ENCODE measurements at places on chromosomes 13 and 19.

DNA sequence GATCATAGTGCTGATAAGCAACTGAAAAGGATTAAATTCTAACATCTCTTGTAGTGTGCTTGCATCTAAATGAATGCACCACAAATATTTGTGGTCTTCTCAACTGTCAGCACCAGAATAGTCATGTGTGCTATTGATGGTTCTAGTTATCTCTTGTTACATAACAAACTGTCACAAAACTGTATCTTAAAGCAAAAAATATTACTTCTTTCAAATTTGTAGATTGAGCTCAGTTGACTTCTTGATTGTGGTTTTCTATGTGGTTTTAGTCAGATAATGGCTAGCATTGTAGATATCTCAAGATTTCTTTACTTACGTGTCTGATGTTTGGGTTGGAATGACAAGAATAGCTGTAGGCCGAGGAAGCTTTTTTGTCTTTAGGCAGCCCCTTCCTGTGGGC lies 431.3 kb downstream of the SLITRK6 start:
- no peak for DNase-seq

DNA sequence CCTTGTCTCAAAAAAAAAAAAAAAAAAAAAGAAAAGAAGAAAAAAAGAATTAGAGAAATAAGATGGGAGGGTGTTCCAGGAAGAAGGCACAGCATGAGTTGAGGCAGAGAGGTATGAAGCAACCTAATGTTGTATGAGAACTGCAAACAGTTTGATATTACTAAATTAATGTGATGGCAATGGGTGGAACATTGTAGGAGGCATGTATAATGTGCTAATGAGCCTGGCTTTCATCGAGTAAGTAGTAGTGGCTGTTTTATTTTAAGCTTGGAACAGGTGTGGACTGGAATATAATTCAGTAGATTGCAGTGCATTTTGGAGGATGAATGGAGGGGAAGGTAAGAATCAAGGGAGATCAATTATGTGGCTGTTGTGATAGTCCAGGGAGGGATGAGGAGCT lies 156.1 kb downstream of the MTUS2 start:
- no peak for DNase-seq

DNA sequence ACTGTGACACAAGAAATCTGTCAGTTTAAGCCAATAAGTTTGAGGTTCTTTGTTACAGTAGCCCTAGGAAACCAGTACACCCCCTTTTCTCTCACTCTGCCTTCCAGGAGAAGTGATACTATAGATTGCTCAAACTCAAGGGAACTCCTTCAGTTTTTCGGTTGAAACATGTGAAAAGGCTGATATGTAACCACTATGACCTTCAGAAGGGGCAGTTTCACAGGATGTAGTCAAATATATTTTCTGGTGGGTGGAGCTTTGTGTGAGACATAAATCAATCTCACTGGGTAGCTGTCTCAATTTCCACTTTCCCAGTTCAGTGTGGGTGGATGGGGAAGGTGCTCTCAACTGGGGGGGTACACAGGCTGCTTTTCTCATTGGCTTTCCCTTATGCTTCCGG lies 41.7 kb downstream of the HTR2A start:
- DNase-seq: no peak

DNA sequence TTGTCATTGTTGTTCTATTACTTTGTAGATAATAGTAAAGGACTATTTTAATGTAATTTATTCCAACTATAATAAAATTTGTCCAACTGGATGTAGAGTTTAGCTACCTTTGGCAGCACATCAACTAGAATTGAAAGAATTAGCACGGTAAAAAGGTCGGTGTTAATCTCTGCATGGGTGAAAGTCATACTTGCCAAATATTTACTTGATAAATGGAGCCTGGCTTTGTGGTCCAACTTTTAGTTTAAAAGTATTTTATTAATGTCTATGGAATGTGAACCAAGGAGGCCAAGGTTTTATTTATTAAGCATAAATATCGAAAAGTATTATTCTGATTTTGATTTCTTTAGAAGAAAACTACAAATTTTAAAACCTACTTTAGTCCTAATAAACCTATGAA lies 1389.0 kb downstream of the PCDH9 start:
- DNase-seq: no peak

- no peak for DNase-seq
Observed at GRCh38 chr19:49767967-49768581, 1.3 kb downstream of the AP2A1 start.

DNA sequence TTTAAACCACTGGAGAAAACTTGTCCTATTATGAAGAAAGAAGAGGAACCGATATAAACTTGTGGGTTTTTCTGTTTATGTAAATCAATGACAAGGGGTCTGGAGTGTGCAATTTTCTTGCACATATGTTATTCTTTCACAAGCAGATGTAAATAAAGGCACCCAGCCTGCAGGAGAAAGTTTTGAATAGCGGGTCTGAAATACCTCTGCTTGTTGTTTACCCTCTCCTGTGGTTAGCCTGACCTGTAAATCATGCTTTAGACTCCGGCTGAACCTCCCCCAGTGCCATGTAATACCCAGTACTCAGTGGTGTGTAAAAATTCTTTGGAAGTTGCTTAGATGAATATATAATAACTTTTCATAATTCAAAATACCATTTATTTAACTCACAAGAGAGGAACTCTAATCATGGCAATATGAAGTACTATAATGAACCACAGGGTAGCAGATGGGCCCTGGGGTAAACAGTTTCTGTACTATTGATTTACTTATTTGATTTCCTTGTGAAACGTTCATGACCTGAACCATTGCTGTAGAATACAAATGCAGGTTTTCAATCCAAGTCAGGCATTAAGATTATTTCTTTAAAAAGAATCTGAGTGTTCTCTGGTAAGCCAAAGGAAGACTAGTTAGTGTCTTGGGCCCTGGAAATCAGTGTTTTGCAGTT lies 245.1 kb downstream of the LMO7 start:
- DNase-seq: no peak

- no peak for DNase-seq
Observed at GRCh38 chr13:75904012-75904411, 267.9 kb downstream of the LMO7 start.

GRCh38 chr13:67258482-67258881 lies 28.3 kb upstream of the PCDH9 start:
- DNase-seq: no peak

GRCh38 chr19:11699931-11700794 lies 38.6 kb downstream of the ZNF823 start:
- no peak for DNase-seq

DNA sequence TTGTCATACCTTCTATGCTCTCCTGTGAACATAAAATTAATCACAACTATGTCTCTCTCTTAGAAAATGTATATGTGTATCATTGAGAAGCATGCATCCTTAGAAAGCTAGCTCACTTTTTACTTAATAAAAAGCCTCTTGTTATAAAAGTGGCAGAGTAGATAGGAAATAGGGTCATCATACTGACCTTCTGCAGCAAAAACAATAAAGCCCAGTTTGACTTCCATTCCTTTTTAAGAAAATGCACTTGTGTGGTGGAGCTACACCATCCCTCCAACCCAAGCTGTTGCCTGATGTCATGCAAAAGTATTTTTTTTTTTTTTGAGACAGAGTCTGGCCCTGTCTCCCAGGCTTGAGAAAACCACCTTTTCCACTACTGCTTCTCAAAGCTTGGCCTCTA lies 393.3 kb downstream of the LIG4 start:
- DNase-seq: no peak

DNA sequence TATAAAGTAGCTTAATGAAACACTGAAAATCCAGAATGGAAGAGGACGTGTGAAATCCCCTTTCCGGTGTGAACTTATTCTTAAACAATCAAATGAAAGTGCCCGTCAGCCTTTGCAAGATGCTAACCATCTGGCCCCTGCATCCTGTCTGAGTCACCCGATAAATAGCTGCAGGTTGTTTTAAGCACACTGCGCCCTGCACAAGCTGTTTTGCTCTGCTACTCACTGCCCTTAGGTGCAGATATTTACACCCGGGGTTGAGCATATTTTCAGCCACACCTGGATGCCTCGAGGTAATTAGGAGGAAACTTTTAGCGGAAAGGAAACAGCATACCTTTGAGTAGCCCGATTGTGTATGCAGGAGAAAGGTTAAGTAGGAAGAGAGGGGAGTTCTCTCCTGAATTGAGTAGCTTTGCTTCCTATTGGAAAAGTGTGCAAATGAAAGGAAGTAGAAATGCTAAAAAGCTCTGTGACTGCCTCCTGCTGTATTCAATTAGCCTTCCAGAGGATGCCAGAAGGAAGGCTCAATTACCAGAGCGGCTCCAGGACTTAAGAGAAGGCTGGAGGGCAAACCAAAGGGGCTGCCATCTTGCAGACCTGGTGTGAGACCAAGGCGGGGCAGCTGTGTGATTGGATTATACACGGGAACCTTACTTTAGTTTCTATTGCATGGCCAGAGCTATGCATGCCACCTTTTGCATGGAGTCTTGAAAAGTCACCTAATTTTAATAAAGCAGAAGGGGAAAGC lies 42.5 kb downstream of the IRS2 start:
- no peak for DNase-seq
